ENCODE measurements at places on chromosomes 7 and 10.

GRCh38 chr7:16915405-16915804 lies 33.6 kb upstream of the AGR3 start:
- no peak for DNase-seq

- no peak for DNase-seq
Measured at GRCh38 chr7:53521638-53522184, 486.3 kb downstream of the POM121L12 start.

DNA sequence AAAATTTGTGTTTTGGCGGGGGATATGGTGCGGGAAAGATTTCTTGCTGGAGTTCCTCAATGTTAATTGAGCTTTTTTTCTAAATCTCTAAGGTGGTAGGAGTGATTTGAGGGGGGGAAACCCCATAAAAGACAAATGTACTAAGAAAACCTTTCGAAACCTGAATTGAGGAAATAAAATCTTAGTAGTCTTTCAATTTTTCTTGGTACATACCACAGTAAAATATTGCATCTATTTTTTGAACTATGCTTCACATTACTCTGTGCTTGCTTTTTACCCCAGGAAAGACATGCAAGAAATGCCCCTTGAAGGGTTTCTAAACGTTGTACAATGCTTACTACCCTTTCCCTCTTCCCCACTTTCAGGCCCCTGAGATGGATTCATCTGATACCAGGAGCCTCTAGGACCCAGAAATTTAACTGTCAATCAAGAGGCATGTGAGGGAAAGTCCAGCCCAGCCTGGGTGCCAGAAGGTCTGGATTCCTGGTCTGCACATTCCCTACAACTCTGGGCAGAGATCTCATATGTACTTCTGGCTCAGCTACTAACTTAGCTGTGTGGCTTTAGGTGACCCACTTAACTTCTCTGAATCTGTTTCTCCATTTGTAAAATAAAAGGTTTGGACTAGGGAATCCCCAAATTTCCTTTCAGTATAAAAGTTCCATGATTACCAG lies 5.8 kb upstream of the PDCD4 start:
- DNase-seq: no peak

- peak; percentile 56 for DNase-seq
Measured at GRCh38 chr7:47945261-47946015, 2.8 kb downstream of the PKD1L1 start.

- no peak for DNase-seq
Measured at GRCh38 chr7:117068511-117069145, 115.3 kb downstream of the ST7 start.

- no peak for DNase-seq
Measured at GRCh38 chr10:119343011-119343601, 135.7 kb downstream of the GRK5 start.

- peak; percentile 21 for DNase-seq
Measured at GRCh38 chr7:129829737-129830631, 122.8 kb downstream of the UBE2H start.

DNA sequence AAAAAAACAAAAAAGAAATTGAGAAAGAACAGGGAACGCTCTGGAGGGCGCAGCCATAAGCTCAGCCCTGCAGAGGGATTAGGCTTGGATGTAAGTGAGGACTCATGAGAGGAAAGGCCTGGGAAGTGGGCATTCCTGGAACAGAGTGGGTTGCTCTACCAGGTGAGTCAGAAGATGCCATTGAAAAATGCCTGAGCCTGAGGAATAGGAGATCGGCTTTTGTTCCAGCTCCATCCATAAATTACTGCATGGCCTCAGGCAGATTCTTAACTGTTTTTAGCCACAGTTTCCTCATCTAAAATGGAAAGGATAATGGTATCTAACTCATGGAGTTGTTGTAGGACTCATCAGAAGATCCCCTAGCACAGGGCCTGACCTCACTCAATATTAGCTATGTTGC lies 1.1 kb upstream of the RGR start:
- DNase-seq: no peak

DNA sequence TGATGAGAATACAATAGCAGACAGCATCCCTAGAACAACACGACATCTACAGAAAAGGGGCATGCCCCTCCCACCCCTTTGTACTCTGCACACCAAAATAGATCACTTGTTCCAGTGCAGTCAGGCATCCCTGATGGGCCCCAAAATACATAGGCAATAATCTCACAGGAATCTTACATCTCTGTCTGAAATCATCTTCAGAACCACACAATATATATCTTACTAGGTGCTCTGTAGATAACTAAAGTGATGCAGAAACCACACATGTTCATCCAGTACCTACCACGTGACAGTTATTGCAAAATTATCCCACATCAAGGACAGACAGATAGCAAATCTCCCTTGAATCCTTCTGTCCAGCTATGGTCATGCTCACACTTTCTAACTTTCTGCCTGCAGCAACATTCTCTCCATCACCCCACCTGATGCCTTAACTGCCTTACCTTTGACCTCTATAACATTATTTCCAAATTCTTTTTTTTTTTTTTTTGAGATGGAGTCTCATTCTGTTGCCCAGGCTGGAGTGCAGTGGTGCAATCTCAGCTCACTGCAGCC lies 30.7 kb downstream of the ST8SIA6 start:
- no peak for DNase-seq

DNA sequence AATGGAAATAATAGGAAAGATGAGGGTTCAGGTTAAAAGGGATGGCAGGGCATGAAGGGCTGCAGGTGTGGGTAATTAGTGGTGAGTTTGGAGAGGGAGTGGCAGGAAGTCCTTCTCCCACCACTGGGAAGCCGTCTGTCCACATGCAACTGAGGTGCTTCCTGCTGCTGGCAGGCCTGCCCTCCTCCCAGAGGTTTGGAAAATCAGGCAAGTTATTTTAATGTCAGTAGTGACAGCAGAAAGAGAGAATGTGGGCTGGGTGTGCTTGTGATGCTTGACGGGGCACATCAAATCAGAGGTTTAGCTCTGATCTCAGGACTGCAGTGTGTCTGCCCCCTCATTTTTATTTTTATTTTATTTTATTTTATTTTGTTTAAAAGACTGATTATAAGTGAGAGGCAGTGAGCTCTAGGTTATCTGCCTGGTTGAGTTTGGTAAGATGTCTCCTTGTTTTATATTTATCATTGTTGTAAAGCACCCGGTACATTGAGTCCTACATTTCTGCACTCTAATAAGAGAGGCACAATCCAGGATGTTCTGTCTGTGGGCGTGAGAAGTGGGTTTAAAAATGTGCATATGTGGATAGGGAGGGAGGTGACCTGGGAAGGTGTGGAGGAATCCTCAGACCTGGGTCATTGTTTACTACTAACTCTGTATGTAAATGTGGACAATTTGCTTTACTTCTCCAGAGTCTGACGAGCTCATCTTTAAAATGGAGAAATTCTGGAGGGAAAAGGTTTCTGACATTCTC lies 504.4 kb downstream of the LRMDA start:
- no peak for DNase-seq

DNA sequence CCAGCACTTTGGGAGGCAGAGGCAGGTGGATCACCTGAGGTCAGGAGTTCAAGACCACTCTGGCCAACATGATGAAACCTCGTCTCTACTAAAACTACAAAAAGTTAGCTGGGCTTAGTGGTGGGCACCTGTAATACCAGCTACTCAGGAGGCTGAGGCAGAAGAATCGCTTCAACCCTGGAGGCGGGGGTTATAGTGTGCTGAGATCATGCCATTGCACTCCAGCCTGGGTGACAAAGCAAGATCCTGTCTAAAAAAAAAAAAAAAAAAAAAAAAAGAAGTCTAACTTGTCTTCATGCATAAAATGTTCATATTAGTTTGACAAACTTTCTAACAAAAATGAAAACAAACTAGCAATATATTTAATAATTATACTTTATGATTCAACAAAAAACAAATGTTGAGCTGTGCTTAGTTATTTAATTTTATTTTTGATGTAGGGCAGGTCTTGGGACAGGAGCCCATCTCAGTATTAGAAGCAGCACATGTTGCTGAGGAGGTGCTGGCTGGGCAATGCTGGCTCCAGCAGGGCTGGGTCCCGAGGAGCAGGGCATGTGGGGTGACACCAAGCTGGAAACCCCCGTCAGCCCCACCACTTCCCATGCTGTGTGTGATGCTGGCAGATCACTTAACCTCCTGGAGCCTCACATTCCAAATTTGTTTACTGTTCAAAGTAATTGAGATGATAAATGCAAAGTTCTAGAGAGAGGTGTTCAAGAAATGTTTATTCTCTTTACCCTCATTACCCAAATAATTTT lies 335.3 kb upstream of the KLF6 start:
- DNase-seq: no peak

DNA sequence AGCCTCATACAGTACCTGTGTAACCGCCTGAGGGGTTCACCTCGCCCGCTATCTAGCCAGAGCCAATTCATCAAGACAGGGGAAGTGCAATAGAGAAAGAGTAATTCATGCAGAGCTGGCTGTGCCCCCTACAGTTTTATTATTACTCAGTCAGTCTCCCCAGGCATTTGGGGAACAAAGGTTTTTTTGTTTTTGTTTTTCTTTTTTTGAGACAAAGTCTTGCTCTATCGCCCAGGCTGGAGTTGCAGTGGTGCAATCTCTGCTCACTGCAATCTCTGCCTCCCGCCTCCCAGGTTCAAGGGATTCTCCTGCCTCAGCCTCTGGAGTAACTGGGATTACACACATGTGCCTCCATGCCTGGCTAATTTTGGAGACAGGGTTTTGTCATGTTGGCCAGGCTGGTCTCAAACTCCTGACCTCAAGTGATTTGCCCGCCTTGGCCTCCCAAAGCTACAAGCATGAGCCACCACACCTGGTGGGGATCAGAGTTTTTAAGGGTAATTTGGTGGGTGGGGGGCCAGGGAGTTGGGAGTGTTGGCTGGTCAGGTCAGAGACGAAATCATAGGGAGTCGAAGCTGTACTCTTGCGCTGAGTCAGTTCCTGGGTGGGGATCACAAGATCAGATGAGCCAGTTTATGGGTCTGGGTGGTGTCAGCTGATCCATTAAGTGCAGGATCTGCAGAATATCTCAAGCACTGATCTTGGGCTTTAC lies 116.5 kb downstream of the MARCHF5 start:
- DNase-seq: no peak

GRCh38 chr7:141475679-141476078 lies 75.5 kb upstream of the AGK start:
- no peak for DNase-seq

DNA sequence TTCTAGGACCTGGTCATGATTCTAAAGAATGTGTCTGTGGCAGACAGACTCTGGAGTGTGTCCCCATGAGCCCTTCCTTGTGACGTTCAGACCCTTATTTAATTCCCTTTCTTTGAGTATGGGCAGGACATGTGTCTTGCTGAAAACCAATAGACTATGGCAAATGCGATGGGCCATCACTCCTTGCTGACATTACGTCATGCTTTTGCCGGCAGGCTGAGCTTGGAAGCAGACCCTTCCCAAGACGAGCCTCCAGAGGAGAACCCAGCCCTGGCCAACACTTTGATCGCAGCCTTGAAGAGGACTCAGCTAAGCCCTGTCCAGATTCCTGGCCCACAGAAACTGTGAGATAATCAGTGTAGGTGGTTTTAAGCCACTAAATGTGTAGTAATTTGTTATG lies 18.4 kb upstream of the TMEM236 start:
- no peak for DNase-seq

DNA sequence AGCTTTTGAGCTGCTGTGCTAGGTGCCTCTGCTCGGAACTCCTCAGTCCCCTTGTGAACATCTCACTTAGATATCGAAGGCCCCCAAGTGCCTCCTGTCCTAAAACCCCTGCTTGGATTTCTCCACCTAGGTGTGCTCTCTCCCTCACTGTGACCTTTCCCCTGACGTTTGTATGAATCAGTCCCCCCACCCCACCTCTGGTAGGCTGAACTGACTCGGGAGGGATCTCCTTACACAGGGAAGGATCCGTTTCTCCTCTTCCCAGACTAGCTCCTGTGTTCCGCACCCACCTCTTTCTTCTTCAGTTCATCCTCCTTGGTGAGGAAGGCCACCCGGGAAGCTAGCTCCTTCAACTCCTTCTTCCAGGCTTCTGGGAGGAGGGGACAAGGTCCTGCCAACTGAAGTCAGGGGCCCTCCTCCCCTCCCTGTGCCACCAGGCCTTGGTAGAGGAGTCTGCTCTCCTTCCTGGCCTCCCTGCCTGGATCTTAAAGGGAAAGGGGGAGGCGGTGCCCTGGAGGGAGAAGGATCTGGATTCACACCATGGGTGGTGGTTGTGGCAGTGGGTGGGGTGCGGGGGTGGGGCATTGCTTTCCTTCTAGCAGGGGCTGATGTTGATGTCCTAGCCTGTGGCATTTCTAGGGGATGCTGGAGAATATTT lies 6.8 kb downstream of the TBATA start:
- no peak for DNase-seq

DNA sequence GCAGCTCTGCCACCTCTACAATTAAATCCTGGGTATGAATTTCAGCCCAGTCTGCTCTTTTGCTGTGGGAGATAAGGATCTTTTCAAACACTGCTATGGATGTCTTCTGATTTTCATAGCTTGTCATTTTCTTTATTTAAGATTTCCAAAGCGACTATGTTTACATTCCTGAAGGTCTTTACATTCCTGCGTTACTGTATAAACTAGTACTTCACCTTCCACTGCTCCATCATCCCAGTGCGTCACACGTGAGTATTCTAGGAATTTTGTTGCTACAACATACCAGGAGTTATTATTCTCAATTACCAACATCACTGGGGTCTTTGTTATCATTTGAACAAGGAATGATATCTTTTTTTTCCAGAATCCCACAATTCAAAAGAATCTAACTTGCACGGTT lies 944.7 kb downstream of the SORCS3 start:
- no peak for DNase-seq

GRCh38 chr7:111009526-111010040 lies 81.3 kb upstream of the LRRN3 start:
- DNase-seq: no peak

DNA sequence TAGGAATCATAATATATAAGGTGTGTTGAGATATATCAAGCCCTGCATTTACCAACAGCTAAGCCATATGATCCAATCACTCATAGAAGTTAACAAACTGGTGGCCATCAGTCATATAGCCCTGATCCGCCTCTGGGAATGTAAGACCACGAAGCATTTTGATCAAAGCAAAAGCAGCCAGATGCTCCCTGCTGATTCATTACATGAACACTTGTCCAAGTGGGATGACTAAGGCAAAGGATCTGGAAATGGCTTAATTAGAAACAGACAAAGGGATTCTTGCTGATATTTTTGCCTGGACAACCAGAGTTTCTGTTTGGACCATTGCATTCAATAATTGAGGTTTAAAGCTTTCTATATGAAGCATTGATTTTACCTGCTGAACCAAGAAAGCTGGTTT lies 535.5 kb downstream of the GPAM start:
- no peak for DNase-seq

GRCh38 chr7:97128736-97129135 lies 11.2 kb downstream of the SDHAF3 start:
- no peak for DNase-seq

- DNase-seq: no peak
Measured at GRCh38 chr7:17126413-17127268, 171.8 kb upstream of the AHR start.

DNA sequence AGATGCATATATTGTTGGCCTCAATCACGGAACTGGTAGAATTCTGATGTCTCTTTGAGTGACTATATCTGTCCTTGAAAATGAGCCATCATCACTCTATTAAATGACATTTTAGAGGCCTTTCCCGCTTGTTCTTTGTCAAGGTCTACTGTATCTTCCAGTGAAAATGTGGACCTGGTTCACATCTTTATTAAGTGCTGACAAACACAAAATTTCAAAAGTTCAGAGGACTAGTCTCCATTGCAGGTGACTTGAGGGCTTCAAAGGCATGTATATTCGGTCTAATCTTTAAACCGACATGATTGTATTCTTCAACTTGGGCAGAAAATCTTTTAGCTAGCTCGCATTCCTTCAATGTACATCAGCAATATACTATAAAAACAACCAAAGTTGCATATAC lies 36.6 kb upstream of the VWDE start:
- no peak for DNase-seq

- DNase-seq: no peak
Measured at GRCh38 chr10:80542053-80542452, 4.4 kb downstream of the SH2D4B start.

- DNase-seq: no peak
Measured at GRCh38 chr7:13153742-13154141, 466.3 kb downstream of the ARL4A start.
